Lower lobe of right lung (tissue), 2 donors: ENCODE measurements at places on chromosomes 1 and 21. TPM values are rescaled to one million over a fixed set of nuclear protein-coding genes. Genes with fewer than 3 reads are reported as not detected.
A peak's percentile ranks its signal among the peaks of the same experiment; 100 is the strongest.

WNT4 gene
- total RNA-seq: 3.8 TPM

ADAMTSL4 gene
- 164 TPM for total RNA-seq

LCA5L gene
- 3.0 TPM for total RNA-seq

SPRR2A gene
- not detected for total RNA-seq

LCE1A gene
- not detected for total RNA-seq

RCSD1 gene
- 20.7 TPM for total RNA-seq

HSD3B1 gene
- not detected for total RNA-seq

GRCh38 chr1:198651650-198652400 is 13.0 kb downstream of the PTPRC start:
- H3K4me1 ChIP-seq: no peaks in the 10 kb centered on the region
- no peak overlapping the region for H3K4me3 ChIP-seq
- H3K36me3 ChIP-seq: no peaks in the 10 kb centered on the region

- peaks cover 68% of the 10 kb centered on the region for H3K36me3 ChIP-seq
- H3K4me1 ChIP-seq: peaks cover 16% of the 10 kb centered on the region
- no peak overlapping the region for H3K4me3 ChIP-seq
- no peaks in the 10 kb centered on the region for H3K27me3 ChIP-seq
- no peak for DNase-seq
These were observed 20.8 kb upstream of the CCDC17 start for GRCh38 chr1:45644661-45645060.

DNA sequence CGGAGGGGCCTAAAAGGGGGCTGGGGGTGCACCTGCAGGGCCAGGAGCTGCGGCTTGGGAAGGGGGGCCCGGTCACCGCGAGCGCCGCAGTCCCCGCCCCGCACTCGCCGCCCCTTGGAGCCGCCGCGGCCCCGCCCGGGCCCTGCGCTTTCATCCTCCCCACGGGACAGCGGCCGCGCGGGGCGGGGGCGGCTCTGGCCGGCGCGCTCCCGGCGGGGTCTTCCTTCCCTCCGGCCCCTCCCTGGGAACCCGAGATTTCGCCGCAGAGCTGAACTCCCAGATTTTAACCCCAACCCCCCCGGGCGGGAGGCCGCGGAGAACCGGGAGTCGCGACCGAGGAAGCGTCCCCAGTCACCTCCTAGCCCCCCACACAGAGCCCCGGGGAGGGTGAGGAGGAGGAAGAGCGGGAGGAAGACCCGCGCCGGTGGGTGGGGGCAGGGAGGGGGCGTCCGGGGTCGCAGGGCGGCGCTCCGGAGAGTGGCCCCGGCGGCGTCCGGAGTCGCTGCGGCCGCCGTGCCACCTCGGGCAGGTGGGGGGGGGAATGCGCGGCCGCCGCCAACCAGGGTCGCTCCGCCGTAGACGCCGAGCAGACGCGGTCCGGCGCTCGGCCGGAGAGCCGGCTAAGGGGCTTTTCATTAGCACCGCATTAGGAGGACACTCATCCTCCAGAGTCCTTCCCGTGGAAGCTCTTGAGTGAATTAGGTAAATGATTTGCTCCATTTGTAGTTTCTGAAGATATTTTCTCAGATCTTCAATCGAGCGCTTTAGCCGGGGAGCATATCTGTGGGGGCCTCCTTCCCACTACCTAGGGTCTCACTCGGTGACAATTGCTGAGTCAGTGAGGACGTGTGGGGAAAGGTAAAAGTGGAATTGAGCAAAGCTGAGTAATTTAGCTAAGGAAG is 31.6 kb upstream of the NFIA start:
- peaks cover 51% of the 10 kb centered on the region for H3K4me1 ChIP-seq
- peak overlapping the region; percentile 92 for H3K27ac ChIP-seq
- H3K36me3 ChIP-seq: no peaks in the 10 kb centered on the region
- peak overlapping the region; percentile 90 for H3K4me3 ChIP-seq
- peak; percentile 69 for DNase-seq

- H3K4me1 ChIP-seq: no peaks in the 10 kb centered on the region
- H3K27ac ChIP-seq: no peak overlapping the region
- no peak for DNase-seq
- no peaks in the 10 kb centered on the region for H3K27me3 ChIP-seq
These were observed 23.9 kb upstream of the KIF1B start for GRCh38 chr1:10186331-10187025.

GRCh38 chr1:210328746-210329503 is at the start of gene HHAT:
Gene HHAT, plus strand, starts transcription at chr1:210328902. Its CDS starts 20,074 bp downstream, at chr1:210348976.
- peaks cover 16% of the 10 kb centered on the region for H3K4me1 ChIP-seq
- H3K27me3 ChIP-seq: no peaks in the 10 kb centered on the region
- peak; percentile 93 for DNase-seq
- peak within 1 kb of the TSS; percentile 74 for H3K4me3 ChIP-seq
- peak within 1 kb of the TSS; percentile 95 for H3K27ac ChIP-seq
- no peaks in the 10 kb centered on the region for H3K36me3 ChIP-seq

- H3K4me1 ChIP-seq: no peaks in the 10 kb centered on the region
- no peak for DNase-seq
- no peaks in the 10 kb centered on the region for H3K27me3 ChIP-seq
- no peaks in the 10 kb centered on the region for H3K36me3 ChIP-seq
- no peak overlapping the region for H3K4me3 ChIP-seq
These were observed 112.1 kb downstream of the PCNX2 start for GRCh38 chr1:233183226-233184020.

- H3K27me3 ChIP-seq: no peaks in the 10 kb centered on the region
- no peak for DNase-seq
- no peak overlapping the region for H3K27ac ChIP-seq
- no peak overlapping the region for H3K4me3 ChIP-seq
- H3K36me3 ChIP-seq: no peaks in the 10 kb centered on the region
- H3K4me1 ChIP-seq: no peaks in the 10 kb centered on the region
These were observed 975.7 kb upstream of the ADGRL2 start for GRCh38 chr1:80825067-80825466.

GRCh38 chr1:15764269-15764764 is 5.7 kb downstream of the FBLIM1 start:
- H3K4me3 ChIP-seq: no peak overlapping the region
- H3K27ac ChIP-seq: no peak overlapping the region
- peaks cover 10% of the 10 kb centered on the region for H3K36me3 ChIP-seq
- peaks cover 14% of the 10 kb centered on the region for H3K27me3 ChIP-seq
- no peak for DNase-seq

DNA sequence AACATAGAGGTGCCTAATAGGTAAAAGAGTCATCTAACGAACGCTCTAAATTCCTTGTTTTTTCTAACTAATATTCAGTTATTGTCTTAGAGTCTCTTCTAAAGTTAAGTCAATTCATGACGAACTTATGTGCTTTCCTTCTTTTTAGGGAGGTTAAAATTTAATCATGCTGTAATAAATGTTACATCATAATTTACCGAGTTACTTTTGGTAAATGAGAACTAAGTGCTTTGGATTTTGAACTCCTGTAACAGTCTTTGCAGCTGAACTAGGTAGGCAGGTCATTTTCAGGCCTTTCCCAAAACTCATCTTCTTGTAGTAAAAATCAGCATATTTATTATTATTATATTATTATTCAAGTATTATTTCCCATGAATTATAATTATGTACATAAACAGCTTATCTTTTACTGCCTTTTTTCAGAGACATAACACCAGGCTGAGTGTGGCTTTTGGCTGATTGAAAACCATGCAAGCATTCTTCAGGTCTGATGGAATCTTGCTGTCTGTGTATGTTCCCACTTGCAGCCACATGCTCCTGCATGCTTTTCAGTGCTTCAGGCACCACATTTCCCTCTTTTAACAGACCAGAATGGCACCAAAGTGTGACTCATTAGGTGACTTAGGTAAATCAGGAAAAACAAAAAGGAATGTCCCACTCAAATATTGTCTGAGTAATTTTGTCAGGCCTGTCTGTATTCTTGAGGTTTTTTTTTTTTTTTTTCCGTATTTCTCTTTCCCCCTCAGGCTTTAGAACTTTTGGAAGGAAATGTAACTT is 81.0 kb upstream of the CD55 start:
- H3K36me3 ChIP-seq: no peaks in the 10 kb centered on the region
- H3K4me1 ChIP-seq: peaks cover 14% of the 10 kb centered on the region

- no peaks in the 10 kb centered on the region for H3K27me3 ChIP-seq
- no peaks in the 10 kb centered on the region for H3K36me3 ChIP-seq
- H3K27ac ChIP-seq: no peak overlapping the region
- no peak overlapping the region for H3K4me3 ChIP-seq
- no peaks in the 10 kb centered on the region for H3K4me1 ChIP-seq
These were observed 807.3 kb upstream of the RGS18 start for GRCh38 chr1:191350938-191351337.

DNA sequence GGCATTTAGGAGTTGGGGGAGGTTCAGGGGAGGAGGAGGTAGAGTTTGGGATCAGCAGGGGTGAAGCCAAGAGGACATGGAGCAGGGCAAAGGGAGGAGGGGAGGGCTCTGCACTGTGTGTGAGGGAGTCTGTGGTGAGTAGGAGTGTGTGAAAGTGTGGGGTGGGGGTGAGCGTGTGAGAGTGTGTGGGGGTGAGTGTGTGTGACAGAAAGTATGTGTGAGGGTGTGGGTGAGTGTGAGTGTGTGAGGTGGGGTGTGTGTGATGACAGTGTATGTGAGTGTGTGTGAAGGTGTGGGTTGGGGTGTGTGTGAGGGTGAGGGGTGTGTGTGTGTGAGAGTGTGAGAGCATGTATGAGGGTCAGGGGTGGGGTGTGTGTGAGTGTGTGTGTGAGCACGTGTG is 62.6 kb downstream of the GNG4 start:
- H3K27ac ChIP-seq: no peak overlapping the region
- no peak for DNase-seq
- H3K36me3 ChIP-seq: no peaks in the 10 kb centered on the region
- H3K27me3 ChIP-seq: no peaks in the 10 kb centered on the region
- no peak overlapping the region for H3K4me3 ChIP-seq

DNA sequence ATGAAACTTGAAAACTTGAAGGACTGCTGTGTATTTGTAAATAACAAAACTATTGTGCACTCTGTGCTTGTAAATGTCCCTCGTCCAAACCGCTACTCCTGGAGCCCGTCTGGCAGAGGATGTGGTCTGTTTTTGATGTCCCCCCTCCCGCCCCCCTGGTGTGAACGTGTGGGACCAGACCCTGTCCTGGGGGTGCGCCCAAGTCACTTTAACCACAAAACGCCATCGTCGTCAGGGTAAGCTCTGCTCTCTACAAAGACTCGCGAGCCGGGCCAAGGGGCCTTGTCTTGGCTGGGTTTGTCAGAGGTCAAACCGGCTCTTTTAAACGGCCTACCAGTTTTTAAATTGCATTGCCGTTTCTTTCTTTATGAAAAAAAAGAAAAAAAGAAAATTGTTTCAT is 87.4 kb upstream of the TMEM51 start:
- H3K27ac ChIP-seq: peak overlapping the region; percentile 64
- peaks cover 37% of the 10 kb centered on the region for H3K36me3 ChIP-seq
- DNase-seq: no peak
- no peaks in the 10 kb centered on the region for H3K4me1 ChIP-seq
- no peak overlapping the region for H3K4me3 ChIP-seq
- H3K27me3 ChIP-seq: no peaks in the 10 kb centered on the region

DNA sequence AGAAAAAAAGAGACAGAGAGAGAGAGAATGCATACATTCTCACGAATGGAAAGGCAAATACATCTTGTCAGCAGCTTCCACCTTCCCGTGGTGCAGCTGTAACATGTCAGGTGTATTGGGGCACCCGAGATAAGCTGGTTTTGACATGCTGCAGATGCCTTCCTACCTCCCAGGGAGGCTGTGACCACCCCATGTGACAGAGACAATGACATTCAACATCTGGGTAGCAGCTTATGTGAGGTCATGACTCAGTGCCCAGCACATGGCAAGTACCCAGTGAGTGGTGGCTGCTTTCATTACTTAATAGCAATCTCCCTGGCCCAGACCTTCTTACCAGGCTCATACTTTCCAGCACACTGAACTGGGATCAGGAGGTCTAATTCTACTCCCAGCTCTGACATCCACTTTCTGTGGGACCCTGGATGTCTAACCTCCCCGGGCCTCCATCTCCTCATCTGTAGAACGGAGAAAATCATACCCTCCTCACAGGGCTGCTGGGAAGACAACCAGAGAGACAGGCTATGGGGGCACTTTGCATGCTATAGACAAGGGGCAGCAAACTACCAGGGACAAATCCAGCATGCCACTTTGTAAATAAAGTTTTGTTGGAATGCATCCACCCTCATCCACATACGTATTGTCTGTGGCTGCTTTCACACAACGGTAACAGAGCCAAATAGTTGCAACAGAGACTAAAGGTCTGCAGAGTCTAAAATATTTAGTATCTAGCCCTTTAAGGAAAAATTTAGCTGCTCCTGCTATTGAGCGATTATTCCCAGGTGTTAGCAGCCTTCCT is 38.5 kb upstream of the ZBTB40 start:
- H3K27me3 ChIP-seq: peaks cover 2% of the 10 kb centered on the region
- H3K4me3 ChIP-seq: no peak overlapping the region

GRCh38 chr21:45901061-45901690 is 80.4 kb upstream of the COL6A1 start:
- H3K27ac ChIP-seq: no peak overlapping the region
- no peak overlapping the region for H3K4me3 ChIP-seq
- DNase-seq: peak; percentile 30
- H3K4me1 ChIP-seq: no peaks in the 10 kb centered on the region
- H3K36me3 ChIP-seq: no peaks in the 10 kb centered on the region

- H3K4me3 ChIP-seq: no peak overlapping the region
- no peak for DNase-seq
- H3K27ac ChIP-seq: no peak overlapping the region
- H3K36me3 ChIP-seq: no peaks in the 10 kb centered on the region
These were observed 401.1 kb upstream of the NFIA start for GRCh38 chr1:60681095-60681860.

- no peak for DNase-seq
- H3K27ac ChIP-seq: no peak overlapping the region
- no peaks in the 10 kb centered on the region for H3K27me3 ChIP-seq
- H3K36me3 ChIP-seq: no peaks in the 10 kb centered on the region
These were observed 72.4 kb upstream of the TMEM51 start for GRCh38 chr1:15081102-15081501.

DNA sequence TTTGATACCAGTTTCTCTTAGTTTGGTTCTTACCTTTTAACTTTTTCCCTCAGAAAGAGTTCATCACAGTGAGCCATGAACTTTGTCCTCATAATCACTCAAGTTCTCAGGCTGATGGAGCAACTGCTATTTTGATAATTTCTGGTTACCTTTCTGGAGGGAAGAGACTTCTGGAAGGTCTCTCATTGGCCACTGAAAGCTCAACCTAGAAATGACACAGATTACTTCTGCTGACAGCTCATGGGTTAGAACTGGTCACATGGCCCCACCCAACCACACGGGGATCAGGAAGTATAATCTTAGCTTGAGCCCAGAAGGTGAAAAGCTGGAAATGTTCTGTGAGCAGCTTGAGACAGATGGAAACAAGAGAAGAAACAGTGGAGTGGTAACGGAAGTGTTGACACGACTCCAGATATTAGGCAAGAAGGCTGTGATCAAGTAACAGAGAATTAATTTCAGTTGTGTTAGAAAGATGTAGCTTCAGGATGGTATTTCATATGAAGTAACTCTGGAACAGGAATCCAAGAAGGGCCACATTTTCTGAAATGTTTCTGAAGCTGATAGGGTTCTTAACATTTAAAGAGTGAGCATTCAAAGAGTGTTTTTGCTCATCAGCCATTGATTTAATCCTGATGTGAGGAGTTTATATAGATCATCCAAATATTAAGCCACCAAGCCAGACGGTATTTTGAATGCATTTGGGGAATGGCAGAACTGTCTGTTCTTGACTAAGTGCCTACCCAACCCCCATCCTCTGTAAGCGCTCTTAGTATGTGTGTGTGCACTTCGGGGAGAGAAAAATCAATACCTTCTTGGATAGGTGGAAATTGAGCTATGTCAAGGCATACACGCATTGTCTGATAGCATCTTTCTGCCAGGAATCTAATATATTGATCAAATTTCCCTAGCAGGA is 21.9 kb upstream of the XPR1 start:
- no peak overlapping the region for H3K27ac ChIP-seq
- no peak overlapping the region for H3K4me3 ChIP-seq
- no peak for DNase-seq
- H3K4me1 ChIP-seq: peaks cover 17% of the 10 kb centered on the region

GRCh38 chr21:17590430-17590829 is 22.3 kb downstream of the BTG3 start:
- H3K27ac ChIP-seq: no peak overlapping the region
- H3K4me1 ChIP-seq: no peaks in the 10 kb centered on the region
- H3K36me3 ChIP-seq: peaks cover 32% of the 10 kb centered on the region
- no peak for DNase-seq
